ENCODE measurements at places on chromosomes 1 and 21. TPM values are rescaled to one million over a fixed set of nuclear protein-coding genes. Genes with fewer than 3 reads are reported as not detected.

LPAR3 gene
- not detected for polyA plus RNA-seq

DNA sequence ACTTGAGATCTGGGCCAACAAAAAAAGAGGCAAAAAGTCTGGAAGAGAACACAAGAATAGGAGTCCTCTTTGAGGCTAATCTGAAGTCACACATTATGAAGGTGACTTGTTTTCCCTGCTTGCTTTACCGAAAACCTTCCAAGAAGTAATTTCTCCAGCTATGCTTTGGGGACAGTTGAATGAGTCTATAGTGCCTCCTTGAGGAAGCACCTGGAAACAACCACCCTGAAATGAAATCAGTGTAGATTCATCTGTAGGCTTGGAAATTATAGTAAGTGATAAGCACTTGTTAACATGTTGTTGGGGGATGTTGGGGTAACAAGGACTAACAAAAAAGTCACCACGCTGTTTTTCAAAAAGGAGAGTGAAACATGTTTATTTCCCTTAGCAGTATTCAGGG, 23.4 kb upstream of the RPTN start:
- H3K4me3 ChIP-seq, result no peak overlapping the region
- H3K27me3 ChIP-seq, result peaks cover 25% of the 10 kb centered on the region
- no peak for DNase-seq
- no peaks in the 10 kb centered on the region for H3K4me1 ChIP-seq
- H3K27ac ChIP-seq, result no peak overlapping the region

GRCh38 chr1:180248731-180249681, 18.9 kb downstream of the LHX4 start:
- H3K27ac ChIP-seq, result no peak overlapping the region
- DNase-seq, result no peak
- H3K36me3 ChIP-seq, result no peaks in the 10 kb centered on the region
- peaks cover 50% of the 10 kb centered on the region for H3K27me3 ChIP-seq
- no peaks in the 10 kb centered on the region for H3K4me1 ChIP-seq

- H3K4me3 ChIP-seq, result no peak overlapping the region
- peaks cover 55% of the 10 kb centered on the region for H3K4me1 ChIP-seq
- peaks cover 8% of the 10 kb centered on the region for H3K36me3 ChIP-seq
- DNase-seq, result no peak
- H3K27me3 ChIP-seq, result no peaks in the 10 kb centered on the region
- H3K27ac ChIP-seq, result peak overlapping the region; percentile 87
Measured at GRCh38 chr1:205595435-205595834, 36.4 kb downstream of the ELK4 start.

ASTN1 gene
- polyA plus RNA-seq, result not detected

- peaks cover 6% of the 10 kb centered on the region for H3K4me1 ChIP-seq
- H3K4me3 ChIP-seq, result no peak overlapping the region
- peaks cover 16% of the 10 kb centered on the region for H3K27me3 ChIP-seq
- DNase-seq, result no peak
Measured at GRCh38 chr1:230430499-230430898, 4.4 kb upstream of the PGBD5 start.

ACTL8 gene
- polyA plus RNA-seq, result not detected

DNA sequence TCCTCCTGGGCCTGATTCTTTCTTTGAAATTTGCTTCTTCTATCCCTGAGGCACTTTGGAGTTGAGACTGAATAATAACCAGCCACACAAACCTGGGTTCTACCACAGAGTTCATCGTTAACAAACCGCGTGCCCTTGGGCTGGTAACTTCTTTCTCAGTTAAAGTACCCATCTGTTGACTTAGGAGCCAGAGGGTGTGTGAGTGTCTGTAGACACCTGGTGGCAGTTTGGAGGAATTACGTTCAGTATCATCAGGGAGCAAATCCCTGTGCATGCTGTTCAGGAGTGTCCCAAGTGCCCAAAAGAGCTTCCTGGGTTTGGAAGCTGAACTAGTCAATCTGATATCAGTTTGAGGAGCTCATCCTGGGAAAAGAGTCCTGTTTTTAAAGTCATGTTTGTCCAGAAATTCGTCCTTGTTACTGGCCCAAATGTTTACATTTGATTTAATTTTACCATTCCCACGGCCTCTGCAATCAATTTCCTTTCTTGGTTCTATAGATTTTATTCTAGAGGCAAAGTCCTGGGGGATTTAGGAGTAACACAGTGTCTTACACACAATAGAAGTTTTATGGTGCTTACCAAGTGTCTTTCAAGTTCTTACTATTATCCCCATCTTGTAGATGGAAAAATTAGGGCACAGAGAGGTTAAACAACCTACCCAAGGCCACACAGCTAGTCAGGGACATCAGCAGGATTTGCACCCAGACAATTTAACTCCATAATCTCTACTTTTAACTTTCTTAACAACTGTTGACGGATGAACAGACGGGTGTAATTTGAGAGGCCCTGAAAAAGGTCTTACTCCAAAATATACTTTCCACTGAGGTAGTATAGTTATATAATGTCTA, 26.7 kb upstream of the RPTN start:
- DNase-seq, result peak; percentile 12
- no peaks in the 10 kb centered on the region for H3K36me3 ChIP-seq
- H3K27me3 ChIP-seq, result peaks cover 31% of the 10 kb centered on the region
- H3K4me1 ChIP-seq, result peaks cover 6% of the 10 kb centered on the region
- no peak overlapping the region for H3K27ac ChIP-seq

DSCAM gene
- not detected for polyA plus RNA-seq

DNA sequence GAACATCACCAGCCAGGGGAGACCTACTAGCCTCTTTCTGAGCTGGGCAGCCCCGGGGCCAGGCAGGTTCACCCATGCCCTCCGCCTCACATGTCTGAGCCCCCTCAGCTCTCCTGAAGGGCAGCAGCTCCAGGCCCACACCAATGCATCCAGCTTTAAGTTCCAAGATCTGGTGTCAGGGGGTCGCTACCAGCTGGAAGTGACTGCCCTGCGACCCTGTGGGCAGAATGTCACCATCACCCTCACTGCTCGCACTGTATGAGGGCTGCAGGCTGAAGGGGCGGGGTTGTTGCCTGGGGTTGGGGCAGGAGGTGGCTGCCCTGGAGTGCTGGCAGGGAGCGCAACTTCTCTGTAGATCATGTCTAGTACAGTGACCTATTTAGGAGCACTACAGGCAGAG, 8.5 kb upstream of the PTPN7 start:
- H3K27ac ChIP-seq, result no peak overlapping the region
- DNase-seq, result no peak
- H3K4me1 ChIP-seq, result peaks cover 27% of the 10 kb centered on the region
- H3K36me3 ChIP-seq, result no peaks in the 10 kb centered on the region

- no peak overlapping the region for H3K27ac ChIP-seq
- H3K36me3 ChIP-seq, result no peaks in the 10 kb centered on the region
- no peak overlapping the region for H3K4me3 ChIP-seq
- H3K27me3 ChIP-seq, result no peaks in the 10 kb centered on the region
- no peak for DNase-seq
Measured at GRCh38 chr1:58734630-58735029, 34.8 kb upstream of the MYSM1 start.

GRCh38 chr1:54671985-54672608, 30.5 kb downstream of the MROH7 start:
- peaks cover 8% of the 10 kb centered on the region for H3K27me3 ChIP-seq
- H3K36me3 ChIP-seq, result no peaks in the 10 kb centered on the region
- DNase-seq, result peak; percentile 12

- H3K27ac ChIP-seq, result no peak overlapping the region
- H3K36me3 ChIP-seq, result peaks cover 29% of the 10 kb centered on the region
- no peak for DNase-seq
- H3K4me3 ChIP-seq, result no peak overlapping the region
- peaks cover 71% of the 10 kb centered on the region for H3K4me1 ChIP-seq
- no peaks in the 10 kb centered on the region for H3K27me3 ChIP-seq
Measured at GRCh38 chr21:41428847-41429246, 2.8 kb downstream of the MX1 start.

- H3K36me3 ChIP-seq, result no peaks in the 10 kb centered on the region
- H3K27me3 ChIP-seq, result no peaks in the 10 kb centered on the region
- DNase-seq, result no peak
- no peak overlapping the region for H3K4me3 ChIP-seq
- H3K4me1 ChIP-seq, result peaks cover 6% of the 10 kb centered on the region
Measured at GRCh38 chr1:232877365-232878028, 72.3 kb downstream of the MAP10 start.

C1orf105 gene
- not detected for polyA plus RNA-seq

- no peak overlapping the region for H3K27ac ChIP-seq
- no peak overlapping the region for H3K4me3 ChIP-seq
- H3K36me3 ChIP-seq, result peaks cover 8% of the 10 kb centered on the region
Measured at GRCh38 chr1:200228081-200228480, 181.8 kb downstream of the ZNF281 start.

FMO3 gene
- 0.36 TPM for polyA plus RNA-seq

CXADR gene
- polyA plus RNA-seq, result not detected

DNA sequence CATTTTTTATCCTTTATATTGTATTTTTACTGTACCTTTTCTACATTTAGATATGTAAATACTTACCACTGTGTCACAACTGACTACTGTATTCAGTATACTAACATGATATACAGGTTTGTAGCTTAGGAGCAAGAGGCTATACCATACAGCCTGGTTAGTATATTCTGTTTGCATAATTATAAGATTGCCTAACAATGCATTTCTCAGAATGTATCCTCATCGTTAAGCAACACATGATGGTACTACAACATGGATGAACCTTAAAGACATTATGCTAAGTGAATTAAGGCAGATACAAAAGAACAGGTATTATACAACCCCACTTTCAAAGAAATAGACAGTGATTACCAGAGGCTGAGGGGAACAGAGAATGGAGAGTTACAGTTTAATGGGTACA, 62.7 kb downstream of the RUSC1 start:
- no peaks in the 10 kb centered on the region for H3K4me1 ChIP-seq
- H3K27ac ChIP-seq, result no peak overlapping the region
- no peak for DNase-seq

GRCh38 chr1:245459621-245460020, 304.8 kb downstream of the KIF26B start:
- no peak overlapping the region for H3K27ac ChIP-seq
- no peak for DNase-seq
- no peaks in the 10 kb centered on the region for H3K4me1 ChIP-seq
- H3K27me3 ChIP-seq, result no peaks in the 10 kb centered on the region
- no peak overlapping the region for H3K4me3 ChIP-seq

UBASH3A gene
- 0.32 TPM for polyA plus RNA-seq

CBR3 gene
- 11.2 TPM for polyA plus RNA-seq

- H3K4me1 ChIP-seq, result peaks cover 17% of the 10 kb centered on the region
- H3K27ac ChIP-seq, result no peak overlapping the region
- H3K27me3 ChIP-seq, result peaks cover 11% of the 10 kb centered on the region
- no peak overlapping the region for H3K4me3 ChIP-seq
- no peaks in the 10 kb centered on the region for H3K36me3 ChIP-seq
- no peak for DNase-seq
Measured at GRCh38 chr1:27006683-27007082, 6.0 kb downstream of the TENT5B start.

TTC22 gene
- polyA plus RNA-seq, result 0.41 TPM

- H3K27me3 ChIP-seq, result no peaks in the 10 kb centered on the region
- no peak overlapping the region for H3K4me3 ChIP-seq
- no peak overlapping the region for H3K27ac ChIP-seq
- peaks cover 27% of the 10 kb centered on the region for H3K36me3 ChIP-seq
- H3K4me1 ChIP-seq, result peaks cover 18% of the 10 kb centered on the region
Measured at GRCh38 chr1:40204856-40205255, 42.9 kb upstream of the TMCO2 start.

DNA sequence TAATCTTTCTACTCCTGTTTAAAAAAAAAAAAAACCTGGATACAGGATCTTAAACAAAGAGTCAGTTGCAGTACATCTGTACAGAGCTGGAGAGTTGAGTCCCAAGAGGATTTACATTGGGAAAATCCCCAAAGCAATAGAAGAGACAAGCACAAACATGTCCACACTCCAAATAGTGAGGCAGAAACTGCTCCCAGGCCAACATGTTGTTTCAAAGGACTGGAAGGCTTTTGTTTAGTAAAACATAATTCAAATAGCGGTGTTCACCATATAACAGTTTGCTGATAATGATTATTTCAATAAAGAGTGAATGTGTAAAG, 425.4 kb downstream of the ADGRL2 start:
- H3K36me3 ChIP-seq, result no peaks in the 10 kb centered on the region
- no peak overlapping the region for H3K4me3 ChIP-seq
- H3K27me3 ChIP-seq, result no peaks in the 10 kb centered on the region
- no peak overlapping the region for H3K27ac ChIP-seq
- DNase-seq, result no peak

DNA sequence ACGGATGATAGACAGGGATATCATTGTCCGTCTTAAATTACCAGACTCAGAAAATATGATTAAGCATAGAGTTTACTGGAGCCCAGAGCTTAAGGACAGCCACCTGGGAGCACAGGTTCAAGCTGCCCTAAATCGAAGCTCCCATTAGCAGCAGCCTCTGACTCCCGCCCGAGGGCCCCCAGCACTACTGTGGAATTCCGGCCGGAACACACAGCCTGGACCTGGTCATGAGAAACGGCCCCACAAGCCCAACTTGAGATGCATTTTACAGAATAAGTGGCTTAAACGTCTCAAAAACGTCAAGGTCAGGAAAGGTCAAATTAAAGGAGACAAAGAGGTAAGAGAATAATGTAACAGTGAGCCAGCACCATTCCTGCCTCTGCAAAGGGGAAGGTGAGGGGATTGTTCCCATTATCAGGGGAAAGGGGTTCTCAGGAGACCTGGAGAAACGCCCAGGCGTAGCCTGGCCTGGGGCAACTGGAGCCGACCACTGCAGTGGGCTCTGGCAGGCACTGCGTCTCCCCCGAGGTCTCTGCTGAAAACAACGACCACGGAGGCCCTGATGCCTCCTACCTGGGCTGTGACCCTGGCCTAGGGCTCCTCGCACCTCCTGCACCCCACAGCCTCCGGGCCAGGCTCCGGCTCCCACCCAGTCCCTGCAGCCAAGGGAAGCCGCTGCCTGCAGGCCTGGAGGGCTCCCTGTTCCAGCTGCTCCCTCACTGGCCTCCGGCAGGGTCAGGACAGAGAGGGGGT, 11.5 kb upstream of the COL6A1 start:
- H3K27me3 ChIP-seq, result peaks cover 50% of the 10 kb centered on the region
- DNase-seq, result no peak
- H3K4me1 ChIP-seq, result peaks cover 2% of the 10 kb centered on the region
- H3K4me3 ChIP-seq, result no peak overlapping the region

- H3K27ac ChIP-seq, result peak overlapping the region; percentile 65
- peak; percentile 31 for DNase-seq
- H3K27me3 ChIP-seq, result no peaks in the 10 kb centered on the region
- H3K4me1 ChIP-seq, result peaks cover 57% of the 10 kb centered on the region
Measured at GRCh38 chr1:234768171-234768568, 158.2 kb upstream of the IRF2BP2 start.

NUDT17 gene
- polyA plus RNA-seq, result 0.26 TPM

DNA sequence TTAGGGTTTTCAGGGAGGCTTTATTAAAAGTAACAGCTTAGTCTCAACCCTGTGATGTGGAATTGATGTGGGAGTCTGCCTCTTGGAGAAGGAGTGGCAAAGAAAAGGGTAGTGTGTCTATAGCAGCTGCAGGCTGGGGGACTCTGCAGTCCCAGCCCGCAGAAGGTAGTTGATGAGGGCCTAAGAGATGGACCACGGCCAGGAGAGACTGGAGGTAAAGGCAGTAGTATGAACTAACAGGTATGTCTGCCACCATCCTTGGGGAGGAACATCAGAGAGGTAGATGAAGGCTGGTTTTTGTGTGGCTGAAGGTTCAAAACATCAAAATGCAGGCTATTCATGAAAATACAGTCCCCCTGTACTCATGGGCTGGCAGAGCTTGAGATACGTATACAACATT, 112.1 kb downstream of the KCTD3 start:
- no peak overlapping the region for H3K4me3 ChIP-seq
- no peak overlapping the region for H3K27ac ChIP-seq
- no peaks in the 10 kb centered on the region for H3K27me3 ChIP-seq
- H3K4me1 ChIP-seq, result no peaks in the 10 kb centered on the region
- no peaks in the 10 kb centered on the region for H3K36me3 ChIP-seq
- no peak for DNase-seq

SPRR1B gene
- polyA plus RNA-seq, result not detected

CASZ1 gene
- 5.6 TPM for polyA plus RNA-seq

Data from naive B cell (primary cell).